ENCODE measurements at places on chromosomes 6 and 20. TPM values are rescaled to one million over a fixed set of nuclear protein-coding genes. Genes with fewer than 3 reads are reported as not detected.

TRIM40 gene
- total RNA-seq: not detected

MCCD1 gene
- 0.56 TPM for total RNA-seq

SDC4 gene
- total RNA-seq: 54.4 TPM

- H3K4me1 ChIP-seq: no peaks in the 10 kb centered on the region
- no peak overlapping the region for H3K27ac ChIP-seq
- H3K27me3 ChIP-seq: no peaks in the 10 kb centered on the region
- DNase-seq: no peak
- no peak overlapping the region for H3K4me3 ChIP-seq
Observed at GRCh38 chr6:40909811-40910210, 129.2 kb downstream of the UNC5CL start.

- H3K4me3 ChIP-seq: no peak overlapping the region
- H3K36me3 ChIP-seq: peaks cover 2% of the 10 kb centered on the region
- peaks cover 3% of the 10 kb centered on the region for H3K4me1 ChIP-seq
- DNase-seq: no peak
Observed at GRCh38 chr6:87623248-87623647, 33.3 kb downstream of the ORC3 start.

CRISP2 gene
- 0.28 TPM for total RNA-seq

CLIC5 gene
- 0.05 TPM for total RNA-seq

DNA sequence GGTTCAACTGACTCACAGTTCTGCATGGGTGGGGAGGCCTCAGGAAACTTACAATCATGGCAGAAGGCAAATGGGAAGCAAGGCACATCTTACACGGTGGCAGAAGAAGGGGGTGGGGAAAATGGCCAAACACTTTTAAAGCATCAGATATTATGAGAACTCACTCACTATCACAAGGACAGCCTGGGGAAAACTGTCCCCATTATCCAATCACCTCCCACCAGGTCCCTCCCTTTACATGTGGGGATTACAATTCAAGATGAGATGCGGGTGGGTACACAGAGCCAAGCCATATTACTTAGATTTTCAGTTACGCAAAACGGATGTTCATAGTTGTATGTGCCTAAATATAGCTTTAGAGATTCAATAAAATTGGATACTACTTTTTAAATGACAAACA, 25.6 kb downstream of the CYP39A1 start:
- peaks cover 2% of the 10 kb centered on the region for H3K36me3 ChIP-seq
- no peak for DNase-seq
- H3K4me3 ChIP-seq: no peak overlapping the region
- H3K27me3 ChIP-seq: no peaks in the 10 kb centered on the region

DNA sequence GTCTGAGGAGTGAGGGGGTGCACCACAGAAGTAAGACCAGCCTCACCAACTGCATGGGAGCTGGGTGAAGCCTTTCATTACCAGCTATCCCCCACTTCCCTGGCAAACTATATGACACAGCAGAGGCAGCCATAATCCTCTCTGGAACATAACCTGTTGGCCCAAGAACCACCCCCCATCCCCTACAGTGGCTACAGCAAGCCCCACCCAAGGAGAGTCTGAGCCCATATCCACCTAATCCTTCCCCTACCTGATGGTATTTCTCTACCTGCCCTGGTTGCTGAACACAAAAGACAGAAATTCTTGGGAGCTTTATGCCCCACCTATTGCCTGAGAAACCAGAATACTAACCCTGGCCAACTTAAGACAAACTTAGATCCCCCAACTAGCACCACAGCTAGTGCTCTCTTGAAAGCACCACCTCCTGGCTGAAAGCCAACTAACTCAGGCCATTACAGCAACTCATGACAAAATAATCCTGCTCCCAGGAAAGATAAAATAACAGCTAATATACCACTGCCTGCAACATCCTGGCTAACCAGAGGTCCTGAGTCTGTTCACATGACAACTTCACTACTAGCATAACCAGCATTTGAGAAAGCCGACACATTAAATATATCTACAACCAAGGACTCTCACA, 11.2 kb downstream of the RNGTT start:
- H3K27me3 ChIP-seq: no peaks in the 10 kb centered on the region
- H3K27ac ChIP-seq: no peak overlapping the region
- H3K4me1 ChIP-seq: no peaks in the 10 kb centered on the region

GRCh38 chr6:150081702-150082101, 12.8 kb upstream of the ULBP3 start:
- H3K27me3 ChIP-seq: no peaks in the 10 kb centered on the region
- H3K4me1 ChIP-seq: no peaks in the 10 kb centered on the region
- no peak for DNase-seq
- H3K27ac ChIP-seq: no peak overlapping the region
- H3K36me3 ChIP-seq: no peaks in the 10 kb centered on the region

RNF182 gene
- total RNA-seq: not detected

DNA sequence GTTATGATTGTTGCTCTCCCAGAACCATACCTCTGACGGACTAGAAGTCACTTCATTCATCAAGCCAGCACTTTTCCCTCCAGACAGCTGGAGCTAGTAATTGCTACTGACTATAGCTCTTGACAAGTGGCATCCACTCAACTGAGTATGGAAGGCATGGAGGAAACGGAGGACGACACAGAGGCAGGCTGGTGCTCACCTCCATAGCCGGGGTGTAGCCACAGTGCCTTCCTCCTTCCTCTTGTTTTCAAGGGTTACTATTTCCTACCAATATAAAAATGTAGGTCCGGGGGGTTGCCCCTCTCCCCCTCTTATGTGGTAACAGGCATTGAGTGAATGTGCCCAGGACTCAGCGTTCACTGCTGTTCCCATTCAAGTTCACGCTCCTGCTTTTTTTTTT, 23.5 kb upstream of the FOXC1 start:
- no peak for DNase-seq
- H3K4me1 ChIP-seq: no peaks in the 10 kb centered on the region
- no peak overlapping the region for H3K4me3 ChIP-seq
- no peak overlapping the region for H3K27ac ChIP-seq
- H3K36me3 ChIP-seq: no peaks in the 10 kb centered on the region

DNAH8 gene
- under 0.01 TPM for total RNA-seq

TSHZ2 gene
- 2.9 TPM for total RNA-seq

- no peaks in the 10 kb centered on the region for H3K27me3 ChIP-seq
- H3K4me1 ChIP-seq: no peaks in the 10 kb centered on the region
- no peak overlapping the region for H3K27ac ChIP-seq
- no peak overlapping the region for H3K4me3 ChIP-seq
Observed at GRCh38 chr6:7324520-7324919, 11.5 kb upstream of the SSR1 start.

DNA sequence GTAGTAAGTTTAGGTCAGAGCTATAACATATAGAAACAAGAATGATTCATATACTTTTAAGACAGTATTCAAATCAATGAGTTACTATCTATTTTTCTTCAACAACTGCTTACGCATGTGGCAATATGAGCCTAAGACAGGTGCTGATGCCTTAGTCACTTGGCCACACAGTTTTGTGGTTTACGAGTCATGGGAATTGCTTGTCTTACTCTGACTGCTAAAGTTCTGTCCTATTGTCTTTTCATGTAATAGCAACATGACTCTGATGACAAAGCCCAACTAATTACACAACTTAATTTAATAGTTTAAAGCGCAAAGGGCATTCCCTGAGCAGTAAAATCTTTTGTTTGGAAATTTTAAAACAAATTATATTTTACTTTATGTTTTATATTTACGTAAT, 159.3 kb upstream of the CENPW start:
- no peaks in the 10 kb centered on the region for H3K27me3 ChIP-seq
- no peaks in the 10 kb centered on the region for H3K4me1 ChIP-seq
- H3K27ac ChIP-seq: no peak overlapping the region
- H3K4me3 ChIP-seq: no peak overlapping the region
- DNase-seq: no peak

GRCh38 chr6:101404775-101405174, 11.3 kb downstream of the GRIK2 start:
- peaks cover 7% of the 10 kb centered on the region for H3K27me3 ChIP-seq
- no peak for DNase-seq
- no peaks in the 10 kb centered on the region for H3K36me3 ChIP-seq
- no peaks in the 10 kb centered on the region for H3K4me1 ChIP-seq
- H3K27ac ChIP-seq: no peak overlapping the region

DNA sequence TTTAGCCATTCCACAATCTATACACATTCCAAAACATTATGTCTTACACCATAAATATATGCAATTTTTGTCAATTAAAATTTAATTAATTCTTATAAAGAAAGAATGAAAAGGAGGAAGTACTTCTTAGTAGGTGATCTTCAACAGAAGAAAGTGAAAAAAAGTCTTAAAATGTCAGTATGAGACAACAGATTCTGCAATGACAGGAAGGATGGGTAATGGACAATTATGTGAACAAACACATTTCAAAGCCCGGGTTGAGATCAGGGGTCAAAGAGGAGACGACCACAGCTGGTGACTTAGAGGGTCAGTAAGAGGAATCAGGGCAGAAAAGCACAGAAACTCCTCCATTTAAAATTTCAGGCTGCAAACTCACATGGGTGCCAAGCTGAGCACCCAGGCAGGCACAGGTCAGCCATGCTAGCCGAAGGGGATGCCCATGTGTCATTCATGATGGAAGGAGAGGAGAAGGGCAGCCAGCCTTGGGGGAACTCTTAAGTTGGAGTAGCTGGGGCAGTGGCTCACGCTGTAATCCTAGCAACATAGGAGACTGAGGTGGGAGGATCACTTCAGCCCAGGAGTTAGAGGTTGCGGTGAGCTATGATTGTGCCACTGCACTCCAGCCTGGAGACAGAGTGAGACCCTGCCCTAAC, 11.0 kb downstream of the VSX1 start:
- peak; percentile 12 for DNase-seq
- H3K36me3 ChIP-seq: no peaks in the 10 kb centered on the region
- no peak overlapping the region for H3K27ac ChIP-seq
- H3K4me1 ChIP-seq: no peaks in the 10 kb centered on the region
- no peak overlapping the region for H3K4me3 ChIP-seq

- no peak overlapping the region for H3K4me3 ChIP-seq
- no peaks in the 10 kb centered on the region for H3K4me1 ChIP-seq
- DNase-seq: no peak
- no peak overlapping the region for H3K27ac ChIP-seq
- no peaks in the 10 kb centered on the region for H3K36me3 ChIP-seq
Observed at GRCh38 chr20:24042646-24043045, 54.1 kb upstream of the GGTLC1 start.

- no peak overlapping the region for H3K4me3 ChIP-seq
- H3K36me3 ChIP-seq: no peaks in the 10 kb centered on the region
- H3K4me1 ChIP-seq: no peaks in the 10 kb centered on the region
Observed at GRCh38 chr6:115411756-115412155, 648.9 kb downstream of the FRK start.

LCA5 gene
- 0.84 TPM for total RNA-seq

GRCh38 chr6:111423960-111424846, 58.8 kb downstream of the REV3L start:
- no peak for DNase-seq
- H3K4me3 ChIP-seq: no peak overlapping the region
- H3K36me3 ChIP-seq: no peaks in the 10 kb centered on the region
- H3K27me3 ChIP-seq: no peaks in the 10 kb centered on the region

DNA sequence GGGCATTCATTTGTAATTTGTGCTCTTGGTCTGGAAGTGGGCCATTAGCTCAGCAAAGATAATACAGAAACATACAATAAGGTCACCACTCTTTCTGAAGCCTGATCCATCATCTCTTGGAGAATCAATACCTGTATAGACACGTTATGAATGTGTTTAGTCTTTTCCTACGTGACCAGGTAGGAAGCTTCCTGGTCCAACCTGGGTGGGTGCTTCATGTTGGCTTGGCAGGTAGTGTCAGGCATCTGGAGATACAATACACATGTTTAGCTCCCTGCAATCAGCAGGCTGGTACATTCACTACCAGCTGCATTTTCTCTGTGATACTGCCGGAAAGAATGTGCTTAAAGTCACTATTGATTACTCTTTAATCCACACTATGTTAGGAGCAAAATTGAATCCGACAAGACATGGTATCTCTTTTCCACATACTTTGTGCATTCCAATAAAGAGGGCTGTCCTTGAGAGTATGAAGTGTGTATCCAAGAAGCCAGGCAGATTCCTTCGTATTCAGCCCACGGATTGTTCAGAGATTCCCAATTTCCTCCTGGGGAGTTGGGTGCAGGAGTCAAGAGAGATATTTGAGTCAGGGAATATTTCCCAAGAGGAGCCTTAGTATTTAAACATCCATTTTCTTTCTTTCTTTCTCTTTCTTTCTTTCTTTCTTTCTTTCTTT, 49.9 kb upstream of the RANBP9 start:
- H3K27me3 ChIP-seq: no peaks in the 10 kb centered on the region
- H3K27ac ChIP-seq: no peak overlapping the region
- no peak overlapping the region for H3K4me3 ChIP-seq
- H3K4me1 ChIP-seq: no peaks in the 10 kb centered on the region
- no peak for DNase-seq

IPCEF1 gene
- total RNA-seq: 2.0 TPM

DNA sequence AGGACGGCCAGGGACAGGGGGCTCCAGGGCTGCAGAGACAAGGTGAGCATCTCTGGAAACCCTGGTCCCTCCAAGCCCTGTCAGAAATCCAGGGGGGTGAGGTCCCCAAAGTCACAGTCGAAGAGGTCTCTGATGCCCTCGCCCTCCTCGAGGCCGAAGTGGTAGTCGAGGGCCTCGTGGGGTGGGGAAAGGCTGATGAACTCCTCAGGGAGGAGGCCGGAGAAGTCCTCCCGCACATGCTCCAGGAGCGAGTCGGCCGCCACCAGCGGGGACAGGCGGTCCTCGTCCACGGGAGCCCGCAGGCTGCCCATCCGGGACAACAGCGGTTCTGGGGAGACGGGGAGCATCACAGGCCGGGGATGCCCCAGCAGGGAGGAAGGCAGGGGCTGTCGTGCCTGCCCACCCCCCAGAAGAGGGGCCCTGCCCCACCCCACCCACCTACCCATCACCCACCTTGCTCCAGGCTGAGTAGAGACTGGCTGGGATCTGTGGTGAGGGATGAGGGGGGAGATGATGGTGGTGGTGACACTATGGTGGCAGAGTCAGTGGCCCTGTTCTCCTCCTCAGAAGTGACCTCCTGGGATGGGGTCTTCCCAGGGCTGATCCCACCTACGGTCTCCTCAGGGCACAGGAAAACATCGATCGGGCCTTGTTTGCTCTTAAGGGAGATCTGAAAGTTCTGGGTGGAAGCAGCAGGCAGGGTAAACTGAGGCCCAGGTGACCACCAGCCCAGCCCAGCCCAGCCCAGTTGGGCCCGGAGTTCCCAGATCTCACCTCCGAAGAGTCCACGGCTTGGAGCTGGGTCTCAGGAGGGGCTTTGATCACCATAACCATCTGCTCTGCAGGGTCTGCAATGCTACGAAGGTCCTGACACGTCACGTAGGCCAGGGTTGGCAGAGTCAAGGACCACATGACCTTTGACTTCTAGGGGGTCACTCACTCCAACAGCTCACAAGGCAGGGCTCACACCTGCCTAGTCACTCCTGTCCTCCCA, 2.7 kb upstream of the NECAB3 start:
- no peak overlapping the region for H3K27ac ChIP-seq
- no peak overlapping the region for H3K4me3 ChIP-seq
- no peak for DNase-seq

SIRPB1 gene
- 2.0 TPM for total RNA-seq

C20orf144 gene
- total RNA-seq: not detected
